ENCODE measurements at places on chromosomes 2 and 18.

GRCh38 chr2:64500549-64500948, 23.6 kb upstream of the AFTPH start:
- no peak for DNase-seq

GRCh38 chr2:105802587-105802986, 57.9 kb downstream of the NCK2 start:
- DNase-seq: peak; percentile 23

- DNase-seq: no peak
These were observed 537.9 kb upstream of the RAB6C start for GRCh38 chr2:129441610-129442009.

- peak; percentile 15 for DNase-seq
These were observed 2.6 kb downstream of the MAP2 start for GRCh38 chr2:209426432-209426831.

DNA sequence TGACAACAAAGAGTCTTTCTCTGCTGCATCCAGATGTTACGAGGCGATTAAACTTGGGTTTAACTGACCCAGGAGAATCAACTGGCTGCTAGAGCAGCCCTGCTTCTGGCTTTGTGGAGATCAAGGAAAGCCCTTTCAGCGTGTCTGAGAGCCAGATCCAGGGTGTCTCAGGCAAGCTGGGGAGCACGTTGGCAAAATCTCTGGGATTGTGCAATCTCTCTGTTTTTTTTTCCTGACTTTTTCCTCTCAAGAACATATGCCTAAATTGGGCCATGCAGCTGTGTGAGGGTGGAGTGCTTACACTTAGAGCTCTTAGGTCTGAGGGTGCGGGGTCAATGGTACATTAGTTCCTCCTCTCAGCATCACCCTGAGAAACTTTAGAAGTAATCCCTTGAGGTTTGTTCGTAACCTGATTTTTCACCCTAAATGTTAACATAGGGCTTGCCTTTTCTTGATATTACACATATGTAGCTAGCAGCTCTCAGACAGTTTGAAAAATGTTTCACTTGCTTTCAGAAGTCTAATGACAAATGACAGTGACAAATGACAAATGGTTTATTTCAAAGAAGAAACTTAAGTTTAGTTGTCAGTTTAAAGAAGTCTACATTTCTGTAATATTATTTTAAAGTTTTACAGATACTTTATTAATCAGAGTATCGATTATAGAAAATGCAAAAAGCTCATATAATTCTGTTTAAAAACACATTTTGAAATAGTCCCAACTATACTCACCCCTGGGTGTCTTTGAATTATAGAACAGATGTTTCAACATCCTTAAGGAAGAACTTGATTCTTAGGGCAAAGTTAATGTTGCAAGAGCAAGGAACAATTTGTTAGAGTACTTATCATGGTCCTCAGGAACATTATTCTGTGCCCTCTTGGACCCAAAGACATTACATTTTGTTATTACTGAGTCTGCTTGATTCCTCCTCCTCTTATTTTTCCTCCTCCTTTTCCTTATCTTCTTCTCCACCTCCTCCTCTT, 38.4 kb upstream of the ZSWIM2 start:
- no peak for DNase-seq

DNA sequence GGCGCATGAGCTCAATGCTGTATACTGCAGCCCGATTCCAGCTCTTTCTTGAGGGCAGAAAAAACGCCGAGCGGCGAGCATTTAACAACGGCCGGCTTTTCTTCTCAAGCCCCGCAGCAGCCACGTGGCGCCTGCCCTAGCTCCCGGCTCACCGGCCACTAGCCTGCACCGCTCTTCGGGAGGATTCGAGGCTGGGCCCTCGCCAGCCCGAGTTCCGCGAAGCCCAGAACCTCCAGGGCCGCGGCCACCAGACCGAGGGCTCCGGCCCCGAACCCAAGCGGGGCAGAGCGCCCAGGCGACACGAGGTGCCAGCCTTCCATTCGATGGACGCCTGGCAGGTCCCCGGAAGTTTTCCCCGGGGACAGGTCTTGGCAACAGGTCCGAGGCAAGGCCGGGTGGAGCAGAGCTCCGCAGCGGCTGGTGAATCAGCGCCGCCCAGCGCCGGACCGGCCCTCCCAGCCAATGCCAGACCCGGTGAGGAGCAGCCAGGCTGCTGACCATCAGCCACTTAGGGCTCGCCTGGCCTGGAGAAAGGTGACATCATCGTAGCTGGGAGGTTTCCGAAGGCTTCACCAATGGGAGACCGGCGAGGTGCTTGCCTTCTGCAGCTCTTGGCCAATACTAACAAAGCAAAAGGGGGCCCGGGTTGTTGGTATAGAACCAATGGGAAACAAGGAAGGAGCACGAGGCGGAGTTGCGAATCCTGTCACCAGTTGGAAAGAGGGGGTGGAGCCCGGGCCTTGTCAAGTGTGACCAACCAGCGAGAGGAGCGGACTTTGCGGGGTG, 552 bp upstream of the MXD1 start:
- DNase-seq: peak; percentile 100
